Right atrium auricular region (tissue), 2 donors: ENCODE measurements at places on chromosomes 11 and 22. TPM values are rescaled to one million over a fixed set of nuclear protein-coding genes. Genes with fewer than 3 reads are reported as not detected.

- no peak for DNase-seq
Observed at GRCh38 chr11:122393209-122393860, 262.2 kb upstream of the UBASH3B start.

GRCh38 chr22:47839595-47840227, 1077.3 kb downstream of the TBC1D22A start:
- no peak for DNase-seq

- no peak for DNase-seq
Observed at GRCh38 chr11:3609416-3610265, 32.2 kb downstream of the ART5 start.

DNA sequence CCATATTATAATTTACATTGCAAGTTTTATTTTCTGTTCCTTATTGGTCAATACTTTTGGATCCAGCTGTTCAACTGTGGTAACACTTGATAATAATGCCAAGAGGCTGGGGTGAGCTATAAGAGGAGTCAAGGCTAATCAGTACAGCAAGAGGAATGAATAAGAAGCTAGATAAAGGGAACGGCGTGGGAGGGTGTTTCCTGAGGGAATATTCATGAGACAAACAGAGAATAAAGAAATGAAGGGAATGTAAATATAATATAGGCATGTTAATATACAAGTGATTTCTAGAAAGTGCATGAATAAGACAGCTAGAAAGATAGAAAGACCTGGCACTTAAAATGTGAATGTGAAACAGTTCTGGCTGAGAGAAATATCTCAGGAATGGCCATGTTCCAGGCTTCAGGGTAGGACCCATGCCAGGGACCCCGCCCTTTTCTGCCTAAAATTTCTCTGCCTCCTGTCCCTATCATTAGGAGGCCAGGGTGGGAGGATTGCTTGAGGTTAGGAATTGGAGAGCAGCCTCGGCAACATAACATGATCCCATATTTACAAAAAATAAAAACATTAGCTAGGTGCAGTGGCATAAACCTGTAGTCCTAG, 3.9 kb downstream of the OR51B4 start:
- DNase-seq = no peak

GRCh38 chr11:131378931-131379330, 8.5 kb downstream of the NTM start:
- no peak for DNase-seq

DNA sequence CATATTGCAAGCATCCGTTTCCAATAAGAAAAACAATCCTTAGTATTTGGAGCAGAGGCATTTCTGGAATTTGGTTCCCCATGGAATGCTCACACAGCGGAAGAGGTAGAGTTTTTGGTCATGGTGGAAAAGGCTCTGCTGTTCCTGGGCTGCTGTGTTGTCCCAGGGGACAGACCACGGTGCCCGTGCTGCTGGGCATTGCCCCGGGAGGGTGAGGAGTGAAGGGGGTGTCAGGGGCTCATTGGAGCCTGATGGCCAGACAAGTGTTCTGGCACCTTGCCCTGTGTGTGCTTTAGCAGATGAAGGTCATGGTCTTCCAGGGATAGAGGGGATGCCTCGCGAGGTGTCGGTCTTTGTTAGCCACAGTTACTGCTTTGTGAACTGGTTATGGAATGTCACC, 61.2 kb downstream of the MPPED1 start:
- DNase-seq = no peak

GRCh38 chr11:59822989-59823566, 12.5 kb upstream of the MRPL16 start:
- no peak for DNase-seq

MAPK11 gene
- total RNA-seq = 3.7 TPM

RFPL2 gene
- not detected for total RNA-seq

TRIM49 gene
- total RNA-seq = not detected
